ENCODE measurements at places on chromosomes 2 and 18.

- no peak for DNase-seq
These were observed 630 bp downstream of the PPM1G start for GRCh38 chr2:27408601-27409320.

- DNase-seq, result no peak
These were observed 66.9 kb upstream of the SMAD2 start for GRCh38 chr18:47997338-47997780.

DNA sequence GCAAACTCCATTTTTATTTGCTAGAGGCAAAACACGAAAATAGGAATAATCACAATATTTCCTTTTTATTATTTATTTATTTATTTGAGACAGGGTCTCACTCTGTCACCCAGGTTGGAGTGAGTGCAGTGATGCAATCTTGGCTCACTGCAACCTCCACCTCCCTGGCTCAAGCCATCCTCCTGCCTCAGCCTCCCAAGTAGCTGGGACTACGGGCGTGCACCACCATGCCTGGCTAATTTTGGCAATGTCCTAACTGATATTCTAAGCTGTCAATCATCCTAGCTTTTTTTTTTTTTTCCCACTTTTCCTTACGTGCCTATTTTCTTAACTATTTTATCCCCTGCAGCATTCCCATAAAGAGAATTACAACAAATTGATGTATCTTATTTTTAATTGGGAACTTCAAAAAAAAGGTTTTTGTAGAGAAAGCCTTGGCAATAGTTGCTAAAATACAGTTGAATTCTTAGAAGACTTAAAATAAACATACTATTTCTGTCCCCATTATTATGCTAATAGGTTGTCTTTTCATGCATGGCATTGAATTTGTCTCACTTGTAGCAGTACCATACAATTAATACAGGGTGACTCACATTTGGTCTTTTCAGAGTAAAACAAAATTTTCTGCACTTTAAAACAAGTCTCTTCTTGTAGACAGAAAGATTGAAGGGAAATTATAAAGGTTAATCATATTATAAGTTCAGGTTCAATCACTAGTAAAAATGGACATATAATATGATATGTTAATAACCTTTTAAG is 153.5 kb downstream of the SLC39A10 start:
- DNase-seq, result no peak

DNA sequence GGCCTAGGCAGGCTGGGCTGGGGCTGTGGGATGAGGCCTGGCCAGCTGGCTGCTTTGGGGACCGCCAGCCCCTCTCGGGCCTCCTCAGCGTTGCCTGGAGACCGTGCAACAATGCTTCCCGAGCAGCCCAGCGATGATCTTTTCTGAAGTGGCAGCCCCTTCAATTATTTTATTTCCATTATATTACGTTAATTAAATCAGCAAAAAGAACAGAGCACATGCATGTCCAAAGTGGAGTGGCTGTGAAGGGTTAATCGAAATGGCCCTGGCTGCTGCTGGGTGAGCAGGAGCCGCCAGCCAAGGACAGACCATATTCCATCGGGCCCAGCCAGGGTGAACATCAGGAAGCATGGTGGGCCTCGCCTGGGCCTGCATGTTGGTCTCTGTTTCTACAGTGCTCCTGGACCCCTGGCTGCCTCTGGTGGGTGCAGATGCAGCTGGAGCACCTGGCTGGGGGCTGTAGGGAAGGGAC is 245.5 kb downstream of the MYCN start:
- no peak for DNase-seq

DNA sequence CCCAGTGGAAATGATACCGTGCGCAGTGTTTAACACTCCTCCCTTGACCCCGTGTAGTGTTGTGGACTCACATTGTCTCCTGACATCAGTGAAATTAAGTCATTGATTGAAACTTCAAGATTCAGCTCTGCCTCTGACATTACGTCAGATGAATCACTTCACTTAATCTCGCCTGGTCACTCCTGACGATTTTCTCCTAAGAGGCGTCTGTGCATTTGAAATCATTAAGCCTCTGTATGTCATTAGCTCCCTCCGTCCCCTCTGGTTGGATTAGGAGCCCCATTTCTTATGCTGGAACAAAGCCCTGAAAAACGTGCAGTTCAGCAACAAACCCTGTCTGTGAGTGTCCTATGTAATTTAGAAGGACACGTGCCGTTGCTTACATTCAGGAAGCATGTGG is 36.7 kb upstream of the CNGA3 start:
- no peak for DNase-seq

GRCh38 chr2:205692104-205692503 is 9.8 kb downstream of the NRP2 start:
- no peak for DNase-seq

Measured in stimulated activated CD4-positive, alpha-beta T cell treated with anti-CD3 and anti-CD28 coated beads, Interleukin-1b, Interleukin-23, amount 100 ng/mL, for 1 hour (primary cell).